ENCODE measurements at places on chromosomes 13 and 19. TPM values are rescaled to one million over a fixed set of nuclear protein-coding genes. Genes with fewer than 3 reads are reported as not detected.

DNA sequence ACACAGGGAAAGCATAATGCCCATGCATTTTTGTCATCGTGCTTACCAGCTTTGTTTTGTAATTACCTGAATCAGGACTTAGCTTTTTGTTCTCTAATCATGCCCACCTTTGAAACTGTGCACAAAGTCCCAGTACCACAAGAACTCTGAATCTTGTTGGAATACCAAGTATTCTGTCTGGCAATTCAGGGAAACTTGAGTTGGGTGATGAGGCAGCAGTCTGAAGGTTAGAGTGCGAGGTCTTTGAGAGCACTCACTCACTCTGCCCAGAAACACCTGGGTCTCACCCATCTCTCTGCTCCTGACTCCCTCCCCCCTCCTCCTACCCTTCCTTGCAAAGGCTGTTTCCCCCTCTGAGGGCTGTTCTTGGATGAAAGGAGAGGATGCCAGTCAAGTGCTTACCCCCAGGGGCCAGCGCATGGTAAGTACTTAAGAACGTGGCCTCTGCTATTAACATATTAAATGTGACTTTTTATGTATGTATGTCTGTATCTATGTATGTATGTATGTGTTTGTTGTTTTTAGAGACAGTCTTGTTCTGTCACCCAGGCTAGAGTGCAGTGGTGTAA lies 22.4 kb downstream of the SIPA1L3 start:
- no peak for DNase-seq
- H3K27me3 ChIP-seq = no peaks in the 10 kb centered on the region
- peaks cover 10% of the 10 kb centered on the region for H3K4me1 ChIP-seq
- peaks cover 21% of the 10 kb centered on the region for H3K36me3 ChIP-seq
- H3K27ac ChIP-seq = no peak overlapping the region

The PSG3 gene
- total RNA-seq = not detected

The ZNF699 gene
- total RNA-seq = 14.2 TPM

DNA sequence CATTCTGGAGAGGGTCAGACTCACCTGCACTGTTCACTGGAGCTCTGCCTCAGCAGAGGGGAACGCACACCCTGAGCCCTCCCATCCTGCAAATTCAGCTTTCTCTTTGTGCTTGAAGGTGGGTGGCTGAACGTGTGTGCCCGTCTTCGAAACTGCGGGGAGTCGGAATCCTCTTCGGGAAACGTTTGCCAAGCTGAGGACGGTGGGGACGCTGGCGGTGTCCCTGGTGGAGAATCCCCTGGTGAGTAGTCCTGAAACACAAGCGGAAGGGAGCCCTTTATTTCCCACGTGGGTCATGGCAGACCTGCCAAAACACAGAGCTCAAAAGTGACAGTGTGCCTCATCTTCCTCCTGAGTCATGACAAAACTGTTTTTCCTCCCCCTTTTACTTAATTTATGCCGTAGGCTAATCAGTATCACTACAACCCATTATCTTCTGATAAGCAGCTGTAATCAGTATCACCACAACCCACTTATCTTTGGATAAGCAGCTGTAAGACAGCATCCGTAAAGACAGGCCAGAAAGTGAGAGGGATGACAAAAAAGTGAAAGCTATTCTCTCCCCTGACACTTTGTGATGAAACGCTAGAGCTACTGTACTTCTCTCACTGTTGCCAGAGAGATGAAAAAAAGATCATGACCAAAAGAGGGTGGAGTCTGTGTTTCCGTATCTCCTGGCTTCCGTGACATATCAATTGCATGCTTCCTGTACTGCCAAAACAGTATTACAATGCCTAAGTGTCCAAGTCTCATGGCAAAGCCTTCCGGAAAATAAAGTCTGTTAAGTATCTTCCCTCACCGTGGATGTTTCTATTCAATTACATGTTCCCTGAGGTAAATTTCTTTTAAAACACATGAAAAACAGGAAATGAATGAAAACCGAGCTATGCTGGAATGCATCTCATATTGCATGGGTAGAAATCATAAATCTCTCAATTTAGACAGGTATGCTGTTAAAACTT lies 155.5 kb downstream of the TBC1D4 start:
- H3K27ac ChIP-seq = peak overlapping the region; percentile 98
- peak overlapping the region; percentile 95 for H3K4me3 ChIP-seq
- no peaks in the 10 kb centered on the region for H3K27me3 ChIP-seq
- H3K4me1 ChIP-seq = peaks cover 34% of the 10 kb centered on the region

GRCh38 chr13:30352121-30352520 lies 44.8 kb upstream of the KATNAL1 start:
- peaks cover 8% of the 10 kb centered on the region for H3K27me3 ChIP-seq
- H3K4me3 ChIP-seq = no peak overlapping the region
- H3K4me1 ChIP-seq = peaks cover 20% of the 10 kb centered on the region
- DNase-seq = no peak
- peaks cover 23% of the 10 kb centered on the region for H3K36me3 ChIP-seq

The C19orf12 gene
- total RNA-seq = 31.8 TPM

GRCh38 chr19:38219221-38219620 lies 4.8 kb downstream of the DPF1 start:
- no peak overlapping the region for H3K4me3 ChIP-seq
- peaks cover 50% of the 10 kb centered on the region for H3K27me3 ChIP-seq
- H3K4me1 ChIP-seq = peaks cover 12% of the 10 kb centered on the region
- H3K36me3 ChIP-seq = no peaks in the 10 kb centered on the region

GRCh38 chr19:40165362-40165937 lies 25.8 kb upstream of the MAP3K10 start:
- peaks cover 10% of the 10 kb centered on the region for H3K4me1 ChIP-seq
- H3K27me3 ChIP-seq = no peaks in the 10 kb centered on the region
- peak; percentile 80 for DNase-seq
- no peak overlapping the region for H3K27ac ChIP-seq

The POSTN gene
- not detected for total RNA-seq
